Right ventricle myocardium inferior (tissue), 1 donor: ENCODE measurements at places on chromosomes 3 and 15. TPM values are rescaled to one million over a fixed set of nuclear protein-coding genes. Genes with fewer than 3 reads are reported as not detected.

Gene CDCP1
- 0.32 TPM for total RNA-seq

Gene TMEM158
- 0.60 TPM for total RNA-seq

Gene DISP2
- total RNA-seq, result 3.9 TPM

Gene ATXN7
- total RNA-seq, result 9.3 TPM

Gene PRSS50
- 0.11 TPM for total RNA-seq

Gene ANKRD34C
- 0.11 TPM for total RNA-seq

Gene TNFSF10
- 15.7 TPM for total RNA-seq

Gene ISLR2
- 1.3 TPM for total RNA-seq

Gene ST3GAL6
- total RNA-seq, result 27.1 TPM

Gene FEZF2
- total RNA-seq, result not detected

Gene PLAAT1
- 4.2 TPM for total RNA-seq

Gene SIDT1
- 0.62 TPM for total RNA-seq

Gene GABPB1
- 10.9 TPM for total RNA-seq

Gene ECE2
- total RNA-seq, result not detected

Gene CHST13
- 0.60 TPM for total RNA-seq

Gene SLC12A1
- total RNA-seq, result not detected

Gene UROC1
- not detected for total RNA-seq

Gene CSPG5
- 0.35 TPM for total RNA-seq
